ENCODE measurements at places on chromosomes 3 and 15.

GRCh38 chr15:76930831-76931396, 635 bp upstream of the RCN2 start:
- no peak for DNase-seq

- no peak for DNase-seq
Measured at GRCh38 chr3:153785901-153786300, 335.3 kb upstream of the ARHGEF26 start.

DNA sequence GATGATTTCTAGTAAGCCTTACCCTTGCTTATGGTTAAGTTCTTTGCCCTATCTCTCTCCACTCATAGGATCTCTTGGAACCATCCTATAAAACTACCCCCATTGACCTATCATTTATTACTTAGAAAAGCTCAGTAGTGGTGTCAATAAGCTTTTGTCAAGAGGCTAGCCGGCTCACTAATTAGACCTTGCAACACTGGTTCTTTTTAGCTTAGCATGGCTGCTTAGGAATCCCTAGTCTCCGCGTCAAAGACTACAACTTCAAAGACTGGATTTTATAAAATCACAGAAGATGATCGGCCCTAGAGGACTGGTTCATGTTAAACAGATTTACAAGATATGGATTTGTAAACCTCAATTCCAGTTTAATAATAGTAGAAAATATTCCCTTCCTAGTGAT, 7.6 kb downstream of the PPARG start:
- DNase-seq, result no peak

GRCh38 chr3:158494673-158495072, 76.3 kb upstream of the MLF1 start:
- no peak for DNase-seq

DNA sequence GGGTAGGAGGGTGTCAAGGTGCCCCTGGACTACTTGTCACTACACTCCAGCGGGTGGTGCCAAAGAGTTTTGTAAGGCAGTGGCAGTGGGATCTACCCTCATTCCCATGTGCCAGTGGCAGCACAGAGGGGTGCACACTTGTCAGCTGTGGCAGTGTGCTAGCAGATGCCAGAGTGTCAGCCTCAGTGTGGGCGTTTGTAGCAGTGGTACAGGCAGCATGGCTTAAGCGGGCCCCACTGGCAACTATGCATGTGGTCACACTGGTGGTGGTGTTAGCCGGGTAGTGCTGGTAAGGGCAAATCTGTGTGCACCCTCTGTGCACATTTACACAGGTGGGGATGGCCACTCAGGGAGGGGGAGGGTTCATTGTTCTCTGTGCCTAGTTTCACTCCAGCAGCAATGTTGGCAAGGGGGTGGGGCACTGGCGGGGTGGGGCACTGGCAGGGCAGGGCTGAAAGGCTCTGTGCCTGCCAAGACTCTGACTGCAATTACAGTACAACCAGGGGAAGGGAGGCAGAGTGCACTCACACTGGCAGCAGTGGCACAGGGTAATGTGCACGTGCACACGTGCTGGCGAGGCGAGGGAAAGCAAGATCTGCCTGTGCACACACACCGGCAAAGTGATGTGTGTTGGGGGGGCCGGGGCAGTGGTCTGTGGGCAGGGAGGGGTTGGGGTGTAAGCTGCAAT, 31.8 kb downstream of the MYO9A start:
- DNase-seq, result no peak

GRCh38 chr15:73631915-73632669, 1.1 kb downstream of the NPTN start:
- no peak for DNase-seq

GRCh38 chr3:126057936-126058335, 26.0 kb downstream of the SLC41A3 start:
- DNase-seq, result no peak

DNA sequence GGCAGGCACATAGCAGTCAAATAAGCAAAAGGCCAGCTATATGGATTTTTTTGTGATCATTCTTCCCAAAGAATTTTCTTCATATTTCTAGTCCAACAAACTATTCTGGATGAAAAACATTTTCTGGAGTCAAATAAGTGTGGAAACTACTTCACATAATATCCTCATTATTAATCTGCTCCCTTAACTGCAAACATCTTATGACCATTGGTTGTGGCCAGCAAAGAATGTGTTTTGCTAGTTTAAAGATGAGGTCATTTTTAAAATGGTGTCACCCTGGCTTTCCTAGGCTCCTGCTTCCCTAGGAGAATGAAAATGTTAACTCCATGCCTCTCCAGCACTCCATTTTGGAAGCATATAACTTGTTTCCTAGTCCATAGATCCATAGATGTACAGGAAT, 118.8 kb downstream of the SST start:
- DNase-seq, result no peak

DNA sequence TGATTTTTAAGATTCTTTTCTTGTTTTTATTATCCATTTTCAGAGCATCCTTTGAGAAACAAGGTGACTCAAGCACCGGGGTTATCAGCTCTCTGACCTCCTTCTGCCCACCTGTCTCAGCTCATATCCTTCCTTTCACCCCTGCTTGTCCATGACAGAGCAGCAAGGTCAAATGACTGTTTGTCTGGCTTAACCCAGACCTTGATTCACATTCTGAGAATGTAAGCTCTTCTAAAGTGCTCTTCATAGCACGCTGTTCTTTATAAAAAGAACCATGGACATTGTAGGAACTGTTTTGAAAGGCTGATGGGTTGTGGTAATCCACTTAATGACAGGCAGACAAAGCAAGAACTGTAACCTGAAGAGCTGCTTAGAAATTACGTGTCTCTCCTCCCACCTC, 122.5 kb downstream of the CHST2 start:
- no peak for DNase-seq

GRCh38 chr15:100919481-100920405, 586 bp downstream of the LRRK1 start:
- no peak for DNase-seq

- no peak for DNase-seq
Measured at GRCh38 chr3:184715943-184716621, 4.2 kb upstream of the MAGEF1 start.

DNA sequence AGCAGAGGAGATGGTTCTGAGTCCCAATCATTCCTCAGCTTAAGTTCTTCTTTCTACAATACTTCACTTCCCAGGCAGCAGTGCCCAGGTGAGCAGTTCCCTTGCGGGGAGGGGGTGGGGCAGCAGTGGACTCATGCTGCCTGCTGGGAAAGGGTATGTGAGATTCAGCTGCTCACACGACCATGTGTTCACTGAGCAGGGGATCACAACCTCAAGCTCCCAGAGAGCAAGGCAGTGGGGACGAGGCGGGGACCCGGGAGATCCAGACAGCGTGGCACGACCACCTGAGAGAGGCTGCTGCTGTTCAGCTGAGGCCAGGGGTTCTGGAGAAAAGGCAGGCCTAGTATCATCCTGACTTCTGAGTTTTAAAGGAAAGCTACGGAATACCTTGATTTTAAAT, 166.6 kb downstream of the XXYLT1 start:
- DNase-seq, result no peak

DNA sequence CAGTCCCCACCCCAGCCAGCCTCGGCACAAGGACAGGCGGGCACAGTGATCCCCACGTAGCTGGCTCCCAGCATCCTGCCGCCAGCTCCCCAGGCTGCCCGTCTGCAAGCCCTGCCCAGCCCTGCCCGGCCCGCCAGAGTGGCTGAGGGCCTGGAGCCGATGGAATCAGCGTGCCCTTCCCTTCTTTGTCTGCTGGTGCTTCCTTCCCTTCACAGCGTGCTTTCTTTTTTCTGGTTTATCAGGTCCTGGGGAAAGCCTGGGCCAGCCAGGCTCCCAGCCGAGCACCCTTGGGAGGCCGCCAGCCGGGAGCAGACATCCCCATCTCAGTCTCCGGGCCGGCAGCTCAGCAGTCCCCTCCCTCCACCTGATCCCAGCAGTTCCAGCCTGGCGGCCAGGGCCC, 54.7 kb upstream of the SMAD6 start:
- DNase-seq, result no peak

DNA sequence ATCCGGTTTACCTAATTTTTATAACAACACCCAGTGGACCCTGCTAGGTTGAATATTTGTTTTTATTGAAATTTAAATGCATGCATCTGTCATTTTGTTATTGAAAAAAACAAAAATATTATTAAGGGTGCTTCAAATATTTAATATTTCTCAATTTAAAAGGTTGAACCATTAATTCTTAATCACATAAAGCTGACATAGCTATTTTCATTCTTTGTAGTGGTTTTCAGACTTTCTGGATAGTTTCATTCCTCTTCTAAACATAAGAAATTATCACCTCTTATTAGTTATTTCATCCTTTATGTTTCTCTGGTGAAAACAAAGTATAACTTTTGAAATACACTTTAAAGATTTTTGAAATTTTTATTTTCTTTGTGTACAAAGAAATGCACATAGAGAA, 369.9 kb upstream of the PLSCR5 start:
- DNase-seq, result no peak

- DNase-seq, result no peak
Measured at GRCh38 chr3:122918576-122919290, 108.8 kb downstream of the SEMA5B start.

DNA sequence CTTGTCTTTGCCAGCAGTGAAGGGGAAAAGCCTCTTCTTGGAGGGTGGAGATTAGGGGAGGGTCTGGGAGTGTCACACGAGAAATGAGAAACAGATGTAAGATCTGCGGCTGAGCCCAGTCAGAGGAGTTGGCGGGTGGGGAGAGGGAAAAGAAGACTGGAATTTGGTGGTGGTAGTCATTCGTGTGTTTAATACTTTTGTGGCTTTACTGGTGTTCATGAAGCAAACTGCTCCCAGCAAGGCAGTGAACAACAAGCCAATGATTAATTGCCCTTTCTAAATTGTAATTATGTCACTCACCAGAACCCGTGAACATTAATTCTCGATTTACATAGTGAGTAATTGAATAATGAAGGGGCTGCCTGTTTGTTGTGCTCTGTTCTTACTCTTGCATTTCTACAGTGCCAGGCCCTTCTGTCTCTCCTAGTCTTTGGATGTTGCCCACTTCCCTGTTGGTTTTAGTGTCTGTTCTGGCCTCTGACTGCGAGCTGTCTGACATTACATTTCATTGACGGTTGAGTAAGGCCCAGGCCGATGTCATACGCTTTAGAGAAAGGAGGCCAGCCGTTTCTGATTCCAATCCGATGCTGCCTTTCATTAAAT, 78.0 kb downstream of the CHCHD6 start:
- no peak for DNase-seq

DNA sequence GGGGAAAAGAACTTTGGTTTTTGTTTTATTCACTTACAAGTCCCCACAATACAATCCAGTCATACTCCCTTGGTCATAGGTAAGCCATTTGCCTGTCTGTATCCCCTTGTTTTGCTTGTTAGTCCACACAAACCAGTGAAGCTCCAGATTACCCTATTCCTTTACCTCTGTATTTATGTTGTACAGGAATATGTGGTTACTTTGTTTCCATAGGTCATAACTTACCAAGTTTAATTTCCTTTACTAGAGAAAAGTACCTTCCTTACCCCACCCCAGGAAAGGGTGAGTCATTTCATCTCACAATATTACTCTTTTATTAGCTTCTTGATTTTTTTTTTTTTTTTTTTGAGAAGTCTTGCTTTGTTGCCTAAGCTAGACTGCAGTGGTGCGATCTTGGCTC, 113.4 kb upstream of the LRRFIP2 start:
- DNase-seq, result peak; percentile 27

DNA sequence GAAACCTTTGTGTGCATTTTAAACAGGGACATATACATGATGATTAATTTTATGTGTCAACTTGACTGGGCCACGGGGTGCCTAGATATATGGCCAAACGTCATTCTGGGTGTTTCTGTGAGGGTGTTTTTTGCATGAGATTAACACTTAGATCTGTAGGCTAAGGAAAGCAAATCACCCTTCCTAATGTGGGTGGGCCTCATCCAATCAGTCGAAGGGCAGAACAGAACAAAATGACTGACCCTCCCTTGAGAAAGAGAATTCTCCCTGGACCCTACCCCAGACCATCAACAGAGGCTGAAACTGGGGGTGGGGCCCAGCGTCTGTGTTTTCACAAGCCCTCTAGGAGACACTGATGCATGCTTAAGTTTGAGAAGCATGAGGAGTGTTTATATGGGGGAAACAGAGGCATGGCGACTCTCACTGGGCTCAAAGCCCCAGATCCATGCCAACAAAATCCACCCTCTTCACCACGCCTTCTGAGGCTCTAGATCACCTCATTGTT, 56.2 kb downstream of the ITGA11 start:
- no peak for DNase-seq

DNA sequence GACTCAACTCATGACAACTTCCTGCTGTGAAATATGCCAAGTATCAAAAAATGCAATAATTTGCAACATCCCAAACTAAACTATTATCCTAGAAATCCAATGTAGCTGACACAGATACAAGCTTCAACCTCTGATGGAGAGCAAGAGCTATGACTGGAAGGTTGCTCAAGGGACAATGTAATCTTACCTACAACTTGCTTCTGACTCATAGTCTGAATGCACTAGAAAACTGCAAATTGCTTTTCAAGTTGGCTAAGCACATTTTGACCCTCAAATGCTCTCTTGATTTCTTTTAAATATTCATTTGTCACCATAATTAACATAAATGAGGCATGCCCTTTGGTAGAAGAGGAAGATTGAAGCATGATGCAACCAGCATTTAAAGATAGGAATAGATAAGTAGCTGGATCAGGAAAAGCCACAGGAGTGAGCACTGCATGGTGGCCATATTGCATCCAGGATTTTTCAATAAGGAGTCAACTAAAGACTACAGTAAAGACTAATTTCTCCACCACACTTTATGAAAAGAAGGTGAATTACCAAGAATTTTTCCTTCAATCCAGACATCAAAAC, 630.8 kb upstream of the GBE1 start:
- DNase-seq, result no peak

- no peak for DNase-seq
Measured at GRCh38 chr15:51938286-51938685, 33.3 kb downstream of the LEO1 start.

DNA sequence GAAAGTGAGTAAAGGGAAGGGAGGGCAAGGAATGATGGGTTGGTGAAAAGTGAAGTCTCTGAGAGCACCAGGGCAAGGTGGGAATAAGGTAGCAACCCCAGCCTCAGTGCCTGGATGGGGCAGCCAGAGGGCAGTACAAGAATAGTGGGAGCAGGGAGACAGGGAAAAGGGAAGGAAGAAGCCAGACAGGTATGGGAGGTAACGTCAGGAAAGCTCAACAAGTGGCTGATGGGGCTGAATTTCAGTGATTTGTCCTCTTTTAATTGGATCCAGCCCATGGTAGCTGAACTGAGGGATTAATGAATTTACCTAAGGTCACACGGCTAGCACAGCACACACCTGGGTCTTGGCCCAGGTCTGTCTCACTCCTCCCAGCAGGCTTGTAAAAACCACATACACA, 12.6 kb downstream of the RORA start:
- DNase-seq, result no peak

Measured in bone marrow (tissue), 2 donors.